IMR-90 (cell line): ENCODE measurements at places on chromosomes 1 and 21.

DNA sequence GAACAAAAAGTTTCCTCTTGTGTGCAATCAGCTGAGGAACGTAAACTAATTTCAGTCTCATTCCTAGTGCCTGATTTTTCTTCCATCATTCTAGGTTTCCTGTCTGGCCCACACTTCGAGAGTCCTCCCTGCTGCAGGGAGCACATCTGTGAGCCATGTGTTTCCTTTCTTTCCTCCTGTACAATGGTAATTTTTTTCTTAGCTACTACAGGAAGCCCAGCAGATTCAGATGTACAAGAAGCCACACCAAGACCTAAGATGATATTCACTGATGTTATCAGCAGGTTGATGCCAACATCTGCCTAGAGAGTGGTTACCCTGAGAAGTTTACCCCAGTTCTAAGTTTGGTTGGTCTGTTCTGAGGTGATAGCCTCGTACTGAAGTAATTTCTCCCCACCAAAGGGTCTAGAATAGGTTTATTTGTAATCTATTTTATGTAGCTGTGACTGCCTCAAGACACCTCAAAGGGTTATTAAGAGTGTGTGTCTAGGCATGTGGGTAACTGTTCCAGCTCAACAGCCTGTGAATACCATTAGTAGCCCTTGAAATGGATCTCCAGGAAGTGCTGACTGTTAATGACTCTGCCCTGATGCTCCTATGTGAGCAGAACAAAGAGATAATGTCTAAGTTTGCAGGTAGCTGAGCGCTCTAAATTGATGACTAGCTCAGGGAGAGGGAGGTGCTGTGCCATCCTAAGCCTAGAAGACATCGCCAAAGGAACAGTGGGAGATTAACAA lies 31.7 kb upstream of the CLDN14 start:
- DNase-seq: peak; percentile 11
- no peak overlapping the region for H3K27ac ChIP-seq
- H3K4me3 ChIP-seq: no peak overlapping the region

DNA sequence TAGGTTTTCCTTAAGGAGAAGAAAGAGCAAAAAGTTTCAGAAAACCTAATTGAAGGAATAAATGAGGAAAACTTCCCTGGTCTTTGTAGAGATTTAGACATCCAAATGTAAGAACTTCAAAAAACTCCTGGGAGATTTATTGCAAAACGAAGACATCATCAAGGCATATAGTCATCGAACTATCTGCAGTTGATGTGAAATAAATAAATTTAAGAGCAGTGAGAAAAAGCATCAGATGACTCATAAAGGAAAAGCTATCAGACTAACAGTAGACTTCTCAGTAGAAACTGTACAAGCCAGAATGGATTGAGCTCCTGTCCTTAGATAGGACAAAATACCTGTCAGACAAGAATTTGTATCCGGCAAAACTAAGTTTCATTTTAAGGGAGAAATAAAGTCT lies 569.4 kb upstream of the ADAMTS5 start:
- peak; percentile 75 for DNase-seq
- H3K4me1 ChIP-seq: peaks cover 1% of the 10 kb centered on the region; the same call in 1 of the 2 replicates

- no peaks in the 10 kb centered on the region for H3K27me3 ChIP-seq
- H3K27ac ChIP-seq: no peak overlapping the region
- peak; percentile 1 for DNase-seq
- no peaks in the 10 kb centered on the region for H3K4me1 ChIP-seq
- no peak overlapping the region for H3K4me3 ChIP-seq
Measured at GRCh38 chr1:101587741-101588140, 350.9 kb downstream of the S1PR1 start.

GRCh38 chr1:4121834-4122512 lies 221.9 kb upstream of the C1orf174 start:
- no peak overlapping the region for H3K27ac ChIP-seq
- DNase-seq: no peak
- no peaks in the 10 kb centered on the region for H3K4me1 ChIP-seq
- H3K4me3 ChIP-seq: no peak overlapping the region
- no peaks in the 10 kb centered on the region for H3K36me3 ChIP-seq

- no peaks in the 10 kb centered on the region; the same call in 1 of the 2 replicates for H3K27me3 ChIP-seq
- no peak overlapping the region for H3K27ac ChIP-seq
- DNase-seq: no peak
- peaks cover 2% of the 10 kb centered on the region for H3K4me1 ChIP-seq
- no peak overlapping the region for H3K4me3 ChIP-seq
Measured at GRCh38 chr1:101262630-101263348, 26.0 kb downstream of the S1PR1 start.

GRCh38 chr21:45891388-45892155 lies 90.0 kb upstream of the COL6A1 start:
- H3K27me3 ChIP-seq: peaks cover 21% of the 10 kb centered on the region; the same call in 1 of the 2 replicates
- H3K36me3 ChIP-seq: no peaks in the 10 kb centered on the region
- no peak overlapping the region for H3K27ac ChIP-seq
- DNase-seq: peak; percentile 11

GRCh38 chr1:33182401-33182841 lies 578 bp upstream of the TRIM62 start:
- peaks cover 5% of the 10 kb centered on the region for H3K4me1 ChIP-seq
- H3K4me3 ChIP-seq: no peak overlapping the region
- peak; percentile 65 for DNase-seq
- no peaks in the 10 kb centered on the region for H3K27me3 ChIP-seq
- H3K36me3 ChIP-seq: 0 out of 2 replicates have a peak, but pooled peaks cover 3% of the 10 kb centered on the region
- H3K27ac ChIP-seq: peak overlapping the region; percentile 44; the same call in 1 of the 2 replicates

GRCh38 chr1:19365721-19366120 lies 53.6 kb downstream of the SLC66A1 start:
- no peak overlapping the region for H3K4me3 ChIP-seq
- H3K27ac ChIP-seq: no peak overlapping the region
- H3K4me1 ChIP-seq: peaks cover 6% of the 10 kb centered on the region; the same call in 1 of the 2 replicates
- peaks cover 23% of the 10 kb centered on the region for H3K36me3 ChIP-seq
- H3K27me3 ChIP-seq: no peaks in the 10 kb centered on the region

DNA sequence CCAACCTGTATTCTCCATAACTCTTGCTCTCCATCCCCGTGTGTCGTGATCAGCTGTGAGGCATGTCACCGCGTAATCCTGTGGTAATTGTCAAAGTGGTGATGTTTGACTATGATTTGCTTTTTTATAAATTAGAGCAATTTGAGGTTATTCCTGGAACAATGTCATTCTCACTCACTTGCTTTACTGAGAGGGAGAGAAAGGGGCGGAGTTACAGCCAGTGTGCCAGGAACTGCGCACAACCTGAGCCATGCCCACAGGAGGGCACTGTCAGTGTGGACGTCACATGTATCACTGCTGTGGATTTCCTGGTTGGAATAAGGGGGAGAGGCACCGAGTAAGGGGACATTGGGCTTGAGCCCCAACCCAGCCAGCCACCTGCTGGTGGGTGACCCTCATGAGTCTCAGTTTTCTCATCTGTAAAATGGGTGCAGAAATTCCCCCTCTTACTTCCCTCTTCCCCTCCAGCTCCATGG lies 6.9 kb downstream of the ADGRB2 start:
- H3K4me3 ChIP-seq: no peak overlapping the region
- H3K4me1 ChIP-seq: peaks cover 30% of the 10 kb centered on the region
- DNase-seq: no peak
- H3K27me3 ChIP-seq: no peaks in the 10 kb centered on the region
- H3K36me3 ChIP-seq: no peaks in the 10 kb centered on the region

DNA sequence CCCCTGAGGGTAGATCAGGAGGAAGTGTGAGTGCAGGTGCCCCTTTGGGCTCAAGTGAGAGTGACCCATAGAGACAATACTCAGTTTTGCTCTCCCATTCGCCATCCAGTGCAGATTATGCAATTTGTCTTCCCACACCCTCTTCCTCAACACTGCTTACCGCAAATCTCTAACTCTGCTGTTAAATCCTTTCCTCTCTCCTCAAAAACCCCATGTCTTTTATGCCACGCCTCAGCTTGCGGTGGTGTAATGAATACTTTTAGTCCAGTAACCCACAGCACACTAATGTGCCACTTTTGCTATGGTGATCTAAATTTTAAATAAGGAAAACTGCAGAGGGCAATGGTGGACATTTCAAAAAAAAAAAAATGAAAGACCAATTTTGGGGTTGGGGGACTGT lies 57.7 kb downstream of the PRRX1 start:
- H3K36me3 ChIP-seq: peaks cover 36% of the 10 kb centered on the region
- no peaks in the 10 kb centered on the region for H3K27me3 ChIP-seq
- H3K4me1 ChIP-seq: no peaks in the 10 kb centered on the region
- no peak overlapping the region for H3K27ac ChIP-seq

DNA sequence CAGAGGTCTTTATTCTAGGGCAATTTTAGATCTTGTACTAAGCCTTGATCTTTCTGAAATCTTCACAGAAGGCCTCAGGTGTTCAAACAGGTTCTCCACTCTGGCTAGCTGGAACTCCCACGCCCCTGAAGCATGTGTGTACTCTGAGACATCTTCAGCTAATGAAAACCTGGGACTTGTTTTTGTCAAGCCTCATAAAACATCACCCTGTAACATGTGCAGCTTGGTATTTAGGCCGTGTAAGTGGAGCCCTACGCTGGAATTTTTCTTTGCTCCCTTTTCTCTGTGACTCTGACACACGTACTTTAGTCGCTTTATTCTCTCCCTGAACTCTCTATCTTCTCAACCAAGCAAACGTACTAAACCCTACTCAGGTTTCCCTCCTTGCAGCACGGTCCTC lies 701.9 kb upstream of the ZP4 start:
- H3K4me1 ChIP-seq: no peaks in the 10 kb centered on the region
- no peaks in the 10 kb centered on the region for H3K36me3 ChIP-seq
- no peak overlapping the region for H3K27ac ChIP-seq
- H3K27me3 ChIP-seq: no peaks in the 10 kb centered on the region
- no peak overlapping the region for H3K4me3 ChIP-seq

DNA sequence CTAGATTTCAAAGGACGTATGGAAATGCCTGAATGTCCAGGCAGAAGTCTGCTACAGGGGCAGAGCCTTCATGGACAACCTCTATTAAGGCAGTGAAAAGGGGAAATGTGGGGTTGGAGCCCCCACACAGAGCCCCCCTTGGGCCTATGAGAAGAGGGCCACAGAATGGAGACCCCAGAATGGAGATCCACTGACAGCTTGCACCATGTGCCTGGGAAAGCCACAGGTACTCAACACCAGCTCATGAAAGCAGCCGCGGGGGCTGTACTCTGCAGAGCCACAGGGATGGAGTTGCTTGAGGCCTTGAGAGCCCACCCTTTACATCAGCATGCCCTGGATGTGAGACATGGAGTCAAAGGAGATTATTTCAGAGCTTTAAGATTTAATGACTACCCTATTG lies 108.7 kb downstream of the DMRTB1 start:
- no peaks in the 10 kb centered on the region for H3K27me3 ChIP-seq
- H3K4me1 ChIP-seq: peaks cover 7% of the 10 kb centered on the region
- DNase-seq: no peak

GRCh38 chr1:198435056-198435455 lies 105.4 kb downstream of the ATP6V1G3 start:
- H3K27ac ChIP-seq: no peak overlapping the region
- no peaks in the 10 kb centered on the region for H3K27me3 ChIP-seq
- DNase-seq: peak; percentile 51
- H3K36me3 ChIP-seq: no peaks in the 10 kb centered on the region

GRCh38 chr21:34642211-34643075 lies 26.4 kb upstream of the CLIC6 start:
- peaks cover 2% of the 10 kb centered on the region; the same call in 1 of the 2 replicates for H3K27me3 ChIP-seq
- H3K27ac ChIP-seq: no peak overlapping the region
- peak; percentile 18 for DNase-seq
- no peaks in the 10 kb centered on the region for H3K36me3 ChIP-seq
- H3K4me1 ChIP-seq: peaks cover 3% of the 10 kb centered on the region

DNA sequence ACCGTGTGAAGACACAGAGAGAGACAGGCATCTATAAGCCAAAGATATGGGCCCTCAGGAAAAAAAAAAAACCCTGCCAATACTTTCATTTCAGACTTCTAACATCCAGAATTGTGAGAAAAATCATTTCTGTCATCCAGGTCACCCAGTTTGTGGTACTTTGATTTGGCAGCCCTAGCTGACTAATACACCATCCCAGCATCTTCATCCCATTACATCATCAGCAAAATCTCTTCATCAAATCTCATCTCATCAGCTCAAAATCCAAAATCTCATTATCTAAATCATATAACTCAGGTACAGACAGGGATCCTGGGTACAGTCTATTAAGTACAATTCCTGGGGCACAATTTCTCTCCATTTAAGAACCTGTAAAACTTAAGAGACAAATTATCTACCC lies 51.9 kb upstream of the GJA8 start:
- no peak overlapping the region for H3K4me3 ChIP-seq
- DNase-seq: no peak
- H3K27me3 ChIP-seq: no peaks in the 10 kb centered on the region
- no peaks in the 10 kb centered on the region for H3K4me1 ChIP-seq

GRCh38 chr1:163657719-163658118 lies 336.0 kb downstream of the NUF2 start:
- no peaks in the 10 kb centered on the region for H3K4me1 ChIP-seq
- no peak overlapping the region for H3K4me3 ChIP-seq
- H3K27me3 ChIP-seq: no peaks in the 10 kb centered on the region
- no peak overlapping the region for H3K27ac ChIP-seq
- H3K36me3 ChIP-seq: no peaks in the 10 kb centered on the region

DNA sequence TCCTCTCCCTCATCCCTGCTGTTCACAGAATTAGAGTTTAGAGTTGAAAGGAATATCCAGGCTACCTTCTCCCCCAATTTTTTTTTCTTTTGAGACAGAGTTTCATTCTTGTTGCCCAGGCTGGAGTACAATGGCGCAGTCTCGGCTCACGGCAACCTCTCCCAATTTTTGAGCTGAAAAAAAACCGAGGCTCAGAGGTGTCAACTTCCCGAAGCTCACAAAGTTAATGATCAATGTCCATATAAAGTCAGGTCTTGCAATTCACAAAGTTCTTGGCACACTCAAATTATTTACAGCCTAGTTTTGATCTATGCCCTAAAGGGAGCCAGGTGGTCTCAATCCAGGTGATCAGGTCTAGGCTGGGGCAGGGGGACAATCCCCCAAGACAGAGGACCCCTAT lies 797 bp upstream of the LEFTY1 start:
- no peak overlapping the region for H3K27ac ChIP-seq
- H3K4me3 ChIP-seq: no peak overlapping the region
- H3K36me3 ChIP-seq: no peaks in the 10 kb centered on the region
- H3K27me3 ChIP-seq: no peaks in the 10 kb centered on the region

- no peaks in the 10 kb centered on the region for H3K4me1 ChIP-seq
- DNase-seq: no peak
- H3K36me3 ChIP-seq: no peaks in the 10 kb centered on the region
- no peak overlapping the region for H3K27ac ChIP-seq
- H3K4me3 ChIP-seq: no peak overlapping the region
- peaks cover 12% of the 10 kb centered on the region; the same call in 1 of the 2 replicates for H3K27me3 ChIP-seq
Measured at GRCh38 chr21:41325138-41325912, 8.7 kb downstream of the FAM3B start.
